D721Med (cell line): ENCODE measurements at places on chromosomes 5 and 9.

DNA sequence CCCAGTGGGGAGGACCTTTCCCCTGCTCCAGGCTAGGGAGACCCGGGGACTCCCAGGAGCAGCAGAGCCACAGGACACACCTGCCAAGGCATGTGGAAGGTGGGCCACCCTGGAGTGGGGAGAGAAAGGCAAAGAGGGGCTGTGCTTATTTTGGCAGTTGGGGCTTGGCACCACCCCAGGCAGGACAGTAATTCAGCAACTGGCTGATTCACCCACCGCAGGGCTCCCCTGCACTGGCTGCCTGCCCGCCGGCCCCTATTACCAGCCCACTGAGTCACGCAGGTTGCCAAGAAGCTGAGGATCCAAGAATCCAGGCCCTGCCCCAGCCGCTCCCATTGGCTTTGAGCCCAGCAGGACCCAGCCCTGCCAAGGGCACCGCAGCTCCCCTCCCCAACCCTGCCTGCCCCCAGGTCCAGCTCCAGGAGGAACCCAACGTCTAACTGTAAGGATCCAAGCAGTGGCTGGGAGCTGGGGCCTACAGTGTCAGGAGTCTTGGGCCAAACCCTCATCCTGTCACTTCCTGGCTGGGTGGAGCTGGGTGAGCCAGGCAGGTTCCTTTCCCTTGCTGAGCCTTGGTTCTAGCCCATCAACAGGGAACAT, 14.2 kb upstream of the RALGDS start:
- DNase-seq: no peak

DNA sequence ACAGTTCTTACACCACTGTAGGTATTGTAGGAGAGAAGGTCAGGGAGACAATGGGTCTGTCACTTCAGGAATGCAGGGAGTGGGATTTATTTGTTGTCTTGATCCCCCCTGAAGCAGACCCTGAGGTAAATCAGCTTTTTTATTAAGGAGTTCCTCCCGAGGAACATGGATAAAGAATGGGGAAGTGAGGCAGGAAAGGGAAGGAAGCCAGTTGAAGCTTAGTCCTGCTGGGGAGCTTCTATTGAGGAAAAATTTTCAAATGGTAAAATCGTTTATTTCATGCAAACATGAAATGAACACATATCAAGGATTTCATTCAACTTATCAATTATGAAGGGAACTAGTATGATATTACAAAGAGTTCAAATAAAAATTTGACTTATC, 318.6 kb upstream of the PIK3R1 start:
- no peak for DNase-seq

DNA sequence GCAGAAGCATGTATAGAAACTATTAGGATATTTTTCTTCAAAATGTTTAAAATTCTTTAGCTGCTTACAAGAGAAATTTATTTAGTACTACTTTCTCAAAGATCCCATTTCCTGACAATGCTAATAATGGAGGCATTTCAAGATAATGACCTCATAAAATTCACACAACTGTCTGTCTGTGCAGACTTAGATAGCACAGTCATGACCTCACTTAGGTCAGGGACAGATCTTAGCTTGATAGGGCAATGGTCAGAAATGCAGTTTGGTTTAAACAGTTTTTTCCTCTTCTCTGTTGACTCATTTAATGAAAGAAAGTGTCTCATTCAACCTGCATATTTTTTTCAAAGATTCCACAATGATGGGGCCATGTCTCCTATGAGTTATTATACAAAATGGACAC, 128.4 kb downstream of the GRIA1 start:
- no peak for DNase-seq

DNA sequence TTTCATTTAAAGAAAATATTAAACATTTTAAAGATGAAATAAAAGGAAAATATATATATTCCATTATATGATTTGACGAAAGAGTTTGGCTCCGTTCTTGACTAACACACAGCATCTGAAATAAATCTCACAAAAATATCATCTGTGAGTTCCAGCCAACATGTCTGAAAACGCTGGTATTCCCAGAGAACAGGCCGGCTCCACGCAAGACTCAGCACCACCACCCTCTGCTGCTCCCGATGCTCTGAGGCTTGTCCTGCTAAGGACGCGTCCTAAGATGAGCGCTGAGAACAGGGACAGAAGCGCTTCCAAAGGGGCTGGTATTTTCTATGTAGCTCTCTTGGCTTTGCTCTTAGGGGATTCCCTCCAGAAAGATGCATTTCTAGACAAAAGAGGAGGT, 40.6 kb upstream of the N4BP3 start:
- no peak for DNase-seq
